Stimulated activated CD4-positive, alpha-beta T cell treated with anti-CD3 and anti-CD28 coated beads, Interleukin-2, amount 100 ng/mL, for 24 hours (primary cell): ENCODE measurements at places on chromosomes 13 and 19.
A peak's percentile ranks its signal among the peaks of the same experiment; 100 is the strongest.

GRCh38 chr19:12034198-12034597 is 1.3 kb downstream of the ZNF433 start:
- no peak for DNase-seq

DNA sequence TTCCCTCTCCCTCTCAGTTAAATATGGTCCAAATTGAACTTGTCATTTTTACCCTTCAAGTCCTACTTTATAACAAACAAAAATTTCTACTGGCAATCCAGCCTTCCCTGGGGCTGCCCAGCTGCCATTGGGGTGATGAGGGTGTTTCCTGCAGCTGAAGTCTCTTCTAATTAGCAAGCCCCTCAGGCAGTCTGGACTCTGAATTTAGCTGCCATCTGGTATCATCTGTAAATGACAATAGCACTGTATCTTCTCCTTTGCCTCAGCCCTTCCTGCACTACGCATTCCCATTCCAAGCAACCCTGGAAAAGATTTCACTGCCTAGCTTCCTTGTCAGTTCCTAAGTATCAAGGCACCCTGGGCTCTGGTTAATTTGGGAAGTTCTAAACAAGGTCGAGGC is 331.1 kb upstream of the KLF12 start:
- DNase-seq, result no peak

- no peak for DNase-seq
Measured at GRCh38 chr19:17910791-17911360, 21.9 kb upstream of the CCDC124 start.

- DNase-seq, result no peak
Measured at GRCh38 chr13:109101550-109102144, 472.2 kb downstream of the MYO16 start.

- DNase-seq, result no peak
Measured at GRCh38 chr13:27559719-27560118, 60.6 kb downstream of the LNX2 start.

GRCh38 chr13:97537110-97537509 is 103.1 kb downstream of the RAP2A start:
- DNase-seq, result no peak

GRCh38 chr13:30179597-30180276 is 127.6 kb downstream of the KATNAL1 start:
- no peak for DNase-seq

GRCh38 chr13:50636007-50636704 is 207.3 kb downstream of the DLEU7 start:
- DNase-seq, result no peak

DNA sequence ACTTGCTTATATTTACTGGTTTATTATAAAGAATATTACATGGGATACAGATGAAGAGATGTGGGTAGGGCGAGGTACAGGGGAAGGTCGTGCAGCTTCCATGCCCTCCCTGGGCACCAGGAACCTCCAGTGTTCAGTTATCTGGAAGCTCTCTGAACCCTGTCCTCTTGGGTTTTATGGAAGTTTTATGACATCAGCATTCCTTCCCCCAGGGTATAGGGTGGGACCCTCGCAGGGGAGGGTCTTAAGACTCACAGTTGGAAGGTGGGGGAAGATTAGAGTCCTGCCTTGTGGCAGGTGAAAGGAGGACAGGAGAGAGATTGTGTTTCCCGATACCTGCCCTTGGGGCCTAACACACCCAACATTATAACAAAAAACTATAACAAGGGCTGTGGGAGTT is 71.8 kb upstream of the NPAS1 start:
- no peak for DNase-seq

GRCh38 chr13:72823724-72824123 is 41.8 kb downstream of the PIBF1 start:
- DNase-seq, result no peak

DNA sequence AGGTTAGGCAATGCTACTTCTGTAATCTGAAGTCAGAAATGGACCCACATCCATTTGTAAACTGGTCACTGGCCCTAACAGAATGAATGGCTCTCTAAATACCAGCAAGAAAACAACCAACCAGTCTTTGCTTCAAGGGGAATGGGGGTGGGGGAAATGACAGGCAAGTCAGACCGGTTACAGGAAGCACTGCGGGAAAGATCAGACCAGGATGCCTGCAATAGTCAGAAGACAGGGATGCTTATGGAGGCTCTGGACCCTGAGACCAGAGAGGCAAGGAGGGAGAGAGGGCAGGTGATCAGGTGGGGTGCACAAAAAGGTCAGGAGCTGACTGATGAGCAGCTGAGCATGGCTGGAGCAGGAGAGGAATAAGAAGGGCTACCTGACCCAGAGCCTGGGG is 13.1 kb downstream of the MED26 start:
- DNase-seq, result no peak

GRCh38 chr13:50990818-50991506 is 81.4 kb downstream of the RNASEH2B start:
- DNase-seq, result no peak

GRCh38 chr19:2455851-2456570 is 748 bp downstream of the LMNB2 start:
- peak; percentile 55 for DNase-seq

- no peak for DNase-seq
Measured at GRCh38 chr13:111512707-111513106, 192.3 kb downstream of the TEX29 start.

DNA sequence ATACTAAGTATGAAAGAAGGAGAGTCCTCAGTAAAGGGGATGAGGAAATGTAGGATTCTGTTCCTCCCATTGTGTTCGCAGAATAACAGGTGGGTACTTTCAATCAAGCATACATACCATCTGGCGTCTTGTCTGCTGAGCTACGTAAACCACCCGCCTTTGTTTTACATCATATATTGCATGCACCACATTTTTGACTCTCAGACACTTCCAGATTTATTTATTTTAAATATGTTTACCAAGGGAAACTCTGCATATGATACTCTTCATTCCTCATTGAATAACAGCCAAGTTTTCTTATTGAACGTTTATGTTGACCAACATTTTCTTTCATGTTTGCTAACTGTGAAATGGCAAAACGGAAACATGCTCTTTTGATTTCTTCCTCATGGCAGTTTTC is 174.1 kb downstream of the FGF14 start:
- DNase-seq, result no peak

GRCh38 chr19:49663224-49663623 is 2.4 kb downstream of the IRF3 start:
- no peak for DNase-seq

DNA sequence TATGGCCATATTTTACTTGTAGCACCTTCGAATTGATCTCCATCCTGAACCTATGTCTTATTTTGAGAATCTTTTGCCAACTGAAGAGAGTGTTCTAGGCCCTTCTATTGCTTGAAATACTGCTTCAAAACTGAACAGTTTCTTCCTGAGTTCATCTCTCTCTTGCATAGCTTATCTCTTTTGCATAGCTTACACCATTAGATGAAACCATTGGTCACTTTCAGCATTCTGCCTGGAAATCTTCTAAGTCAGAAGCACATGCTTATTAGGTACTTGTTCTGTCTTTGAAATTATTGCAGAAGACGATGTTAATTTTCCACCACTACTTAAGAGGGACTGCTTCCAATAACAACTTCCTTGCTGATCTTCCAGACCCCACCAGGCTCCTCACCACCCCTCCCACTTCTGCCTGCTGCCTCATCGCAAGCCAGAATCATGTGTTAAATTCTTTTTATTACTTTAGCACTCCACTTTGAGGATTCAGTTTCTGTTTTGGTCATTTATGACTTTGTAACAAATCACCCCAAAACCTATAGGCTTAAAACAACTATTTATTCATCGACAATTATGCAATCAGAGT is 122.4 kb upstream of the MAB21L1 start:
- DNase-seq, result no peak

GRCh38 chr19:980133-980998 is 3.8 kb upstream of the WDR18 start:
- no peak for DNase-seq

GRCh38 chr13:54232700-54233099 is 1204.1 kb downstream of the OLFM4 start:
- no peak for DNase-seq

DNA sequence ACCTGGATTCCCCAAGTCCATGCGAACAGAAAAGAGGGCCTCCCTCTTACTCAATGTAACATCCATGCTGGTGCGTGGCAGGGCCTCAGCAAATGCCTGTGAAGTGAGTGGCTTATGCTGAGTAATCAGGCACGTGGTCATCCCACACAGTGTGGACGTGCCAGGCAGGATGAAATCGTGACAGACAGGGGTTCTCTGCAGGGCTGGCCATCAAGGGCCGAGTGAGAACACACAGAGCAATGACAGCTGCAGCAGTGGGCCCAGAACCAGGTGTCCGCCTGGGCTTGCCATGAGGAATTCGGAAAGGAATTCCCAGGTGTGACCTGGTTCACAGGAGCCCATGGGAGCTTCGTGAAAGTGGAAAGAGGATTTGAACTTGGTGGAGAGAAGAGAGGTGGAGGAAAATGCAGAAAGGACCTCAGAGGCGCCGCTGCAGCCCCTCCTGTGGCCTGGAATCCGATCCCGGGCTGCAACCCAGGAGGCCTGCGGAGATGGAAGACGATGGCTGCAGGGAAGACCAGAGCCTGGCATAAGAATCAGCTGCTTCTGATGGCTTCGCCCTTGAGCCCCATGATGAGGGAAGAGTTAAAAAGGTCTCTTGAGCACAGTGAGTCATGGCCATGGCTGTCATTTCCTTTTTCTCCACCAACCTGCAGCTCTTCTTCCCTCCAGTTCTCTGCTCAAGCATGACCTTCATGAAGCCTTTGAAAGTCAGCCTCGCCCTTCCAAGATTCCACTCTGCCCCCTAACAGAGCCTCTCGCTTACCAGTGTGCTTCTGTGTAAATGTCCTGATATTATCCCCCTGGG is 34.6 kb upstream of the SOX1 start:
- no peak for DNase-seq

GRCh38 chr13:81283062-81283461 is 942.1 kb upstream of the SPRY2 start:
- no peak for DNase-seq

GRCh38 chr13:101565317-101565716 is 112.8 kb downstream of the ITGBL1 start:
- DNase-seq, result no peak

GRCh38 chr19:17576758-17577456 is 21.5 kb downstream of the COLGALT1 start:
- peak; percentile 64 for DNase-seq

DNA sequence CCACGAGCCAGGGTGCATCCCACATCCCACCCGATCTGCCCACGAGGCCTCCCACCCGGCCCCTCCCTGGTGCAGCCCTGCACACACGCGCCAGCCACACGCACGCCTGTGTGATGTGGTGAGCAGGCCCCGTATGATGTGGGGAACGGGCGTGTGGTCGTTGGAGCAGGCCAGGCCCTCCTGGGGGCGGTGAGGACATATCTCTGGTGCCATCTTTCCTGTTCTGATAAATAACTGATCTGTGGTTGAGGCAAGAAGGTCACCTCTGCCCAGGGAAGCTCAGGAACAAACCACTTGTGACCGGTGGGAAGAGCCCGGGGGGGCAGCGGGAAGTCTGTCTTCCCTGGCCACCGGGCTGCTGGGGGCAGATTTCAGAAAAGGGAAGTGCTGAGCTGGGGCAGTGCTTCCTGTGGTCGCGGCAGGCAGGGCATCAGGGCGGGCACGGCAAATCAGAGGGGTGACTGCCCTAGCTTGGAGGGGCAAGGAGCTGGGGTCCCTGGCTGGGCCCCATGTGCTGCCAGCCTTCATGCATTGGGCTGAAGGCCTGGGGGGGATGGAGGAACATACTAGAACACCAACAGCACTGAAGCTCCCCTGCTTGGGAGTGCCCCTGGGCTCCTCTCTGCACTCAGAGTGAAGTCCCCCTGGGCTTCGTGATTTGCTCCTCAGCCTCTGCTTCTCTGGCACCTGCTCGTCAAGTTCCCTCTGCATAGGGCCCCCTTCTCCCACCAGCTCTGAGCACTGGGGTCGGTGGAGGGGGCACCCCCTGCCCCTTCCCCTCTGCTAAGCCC is 35.2 kb upstream of the SLC7A10 start:
- DNase-seq, result no peak

- no peak for DNase-seq
Measured at GRCh38 chr13:39039041-39039440, 785 bp downstream of the NHLRC3 start.

GRCh38 chr13:96540670-96541069 is 450.8 kb downstream of the HS6ST3 start:
- no peak for DNase-seq

DNA sequence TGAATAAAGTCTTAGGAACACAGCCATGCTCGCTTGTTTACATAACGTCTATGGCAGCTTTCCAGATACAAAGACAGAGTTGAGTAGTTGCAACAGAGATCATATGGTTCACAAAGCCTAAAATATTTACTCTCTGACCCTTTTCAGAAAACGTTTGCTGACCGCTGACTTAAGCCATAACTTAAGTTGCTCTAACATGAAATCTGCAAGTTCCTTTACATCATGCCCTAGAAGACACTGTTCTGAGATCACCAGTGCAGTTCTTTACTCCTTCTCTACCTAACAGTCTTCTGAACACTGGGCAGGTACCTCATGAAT is 166.4 kb downstream of the DCLK1 start:
- DNase-seq, result no peak

DNA sequence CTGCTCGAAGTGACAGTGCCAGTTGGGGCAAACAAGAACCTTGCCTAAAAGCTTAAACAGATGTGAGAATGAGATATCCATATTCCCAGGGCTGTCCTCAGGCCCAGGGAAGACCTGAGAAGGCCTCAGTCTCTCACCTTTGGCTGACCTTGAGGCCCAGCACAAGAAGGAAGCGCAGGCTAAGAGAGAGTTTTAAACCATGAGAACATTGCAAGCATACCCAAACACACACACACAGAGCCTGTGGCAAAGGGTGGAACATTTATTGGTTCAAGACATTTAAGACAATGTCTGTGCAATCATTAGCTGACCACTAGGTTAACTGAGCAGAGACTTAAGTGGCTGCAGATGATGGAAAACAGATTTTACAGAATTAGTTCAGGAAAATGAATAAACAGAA is 248.2 kb downstream of the NBEA start:
- no peak for DNase-seq

GRCh38 chr13:44368062-44368591 is 5.5 kb upstream of the SERP2 start:
- no peak for DNase-seq

DNA sequence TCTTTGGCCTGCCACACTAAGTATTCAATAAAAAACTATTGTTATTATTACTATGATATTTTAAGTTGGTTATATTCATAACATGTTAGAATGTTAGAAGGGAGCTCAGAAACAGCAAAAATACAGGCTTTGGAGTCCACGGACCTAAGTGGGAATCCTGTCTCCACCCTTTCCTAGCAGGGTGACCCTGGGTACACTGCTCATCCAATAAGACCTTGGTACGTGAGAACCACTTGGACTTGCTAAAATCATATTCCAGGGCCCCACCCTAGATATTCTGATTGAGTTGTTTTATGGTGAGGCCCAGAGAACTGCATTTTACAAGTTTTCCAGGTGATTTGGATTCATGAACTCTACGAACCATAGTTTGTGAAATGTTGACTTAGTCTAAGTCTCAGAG is 47.4 kb upstream of the KL start:
- DNase-seq, result no peak

DNA sequence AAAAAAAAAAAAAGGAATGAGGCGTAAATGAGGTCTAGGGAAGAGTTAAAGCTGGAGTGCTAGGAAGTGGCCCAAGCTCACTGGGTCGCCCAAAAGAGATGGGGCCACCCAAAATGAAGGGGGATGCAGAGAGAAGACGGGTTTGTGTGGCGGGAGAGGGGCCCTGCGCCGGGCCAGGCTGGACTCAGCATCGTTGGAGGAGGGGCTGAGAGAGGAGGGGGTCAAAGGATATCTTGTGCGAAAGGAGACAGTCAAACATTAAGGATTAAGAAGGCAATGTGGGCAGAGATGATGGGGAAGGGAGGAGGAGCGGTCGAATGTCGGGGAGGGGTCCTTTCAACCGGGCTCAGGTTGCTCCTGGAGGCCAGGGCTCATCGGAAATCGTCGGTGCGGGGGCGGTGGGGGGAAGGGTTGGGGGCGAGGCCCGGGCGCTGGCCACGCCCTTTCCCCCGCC is 825 bp upstream of the CARM1 start:
- DNase-seq, result no peak
